ENCODE measurements at places on chromosomes 3 and 15.

GRCh38 chr3:45258317-45258716 lies 32.2 kb upstream of the TMEM158 start:
- no peak for DNase-seq

GRCh38 chr3:139263798-139264197 lies 80.0 kb upstream of the MRPS22 start:
- no peak for DNase-seq

- DNase-seq, result no peak
Observed at GRCh38 chr3:152719264-152719663, 115.7 kb upstream of the P2RY1 start.

DNA sequence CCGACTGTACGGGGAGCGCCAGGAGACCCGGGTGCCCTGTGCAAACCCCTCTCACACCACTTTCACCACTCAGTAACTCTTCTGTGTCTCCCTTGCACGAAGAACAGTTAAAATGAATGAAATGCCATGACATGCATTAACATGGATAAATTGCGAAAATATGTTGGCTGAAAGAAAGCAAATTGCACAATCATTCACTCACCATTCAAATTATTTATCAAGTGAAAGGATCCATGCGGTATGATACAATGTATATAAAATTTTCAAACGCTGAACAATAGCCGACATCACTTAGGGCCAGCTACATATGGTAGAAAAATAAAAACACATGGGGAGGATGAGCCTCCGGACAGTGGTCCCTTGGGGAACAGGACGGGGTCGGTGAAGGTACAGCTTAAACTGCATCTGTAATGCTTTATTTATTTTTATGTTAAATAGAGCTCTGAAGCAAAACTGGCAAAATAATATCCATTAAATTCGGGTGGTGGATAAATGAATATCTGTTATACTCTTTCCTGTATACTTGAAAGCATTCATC lies 45.9 kb downstream of the SLC12A8 start:
- no peak for DNase-seq

- DNase-seq, result no peak
Observed at GRCh38 chr3:184579513-184579912, 17.9 kb downstream of the EPHB3 start.

DNA sequence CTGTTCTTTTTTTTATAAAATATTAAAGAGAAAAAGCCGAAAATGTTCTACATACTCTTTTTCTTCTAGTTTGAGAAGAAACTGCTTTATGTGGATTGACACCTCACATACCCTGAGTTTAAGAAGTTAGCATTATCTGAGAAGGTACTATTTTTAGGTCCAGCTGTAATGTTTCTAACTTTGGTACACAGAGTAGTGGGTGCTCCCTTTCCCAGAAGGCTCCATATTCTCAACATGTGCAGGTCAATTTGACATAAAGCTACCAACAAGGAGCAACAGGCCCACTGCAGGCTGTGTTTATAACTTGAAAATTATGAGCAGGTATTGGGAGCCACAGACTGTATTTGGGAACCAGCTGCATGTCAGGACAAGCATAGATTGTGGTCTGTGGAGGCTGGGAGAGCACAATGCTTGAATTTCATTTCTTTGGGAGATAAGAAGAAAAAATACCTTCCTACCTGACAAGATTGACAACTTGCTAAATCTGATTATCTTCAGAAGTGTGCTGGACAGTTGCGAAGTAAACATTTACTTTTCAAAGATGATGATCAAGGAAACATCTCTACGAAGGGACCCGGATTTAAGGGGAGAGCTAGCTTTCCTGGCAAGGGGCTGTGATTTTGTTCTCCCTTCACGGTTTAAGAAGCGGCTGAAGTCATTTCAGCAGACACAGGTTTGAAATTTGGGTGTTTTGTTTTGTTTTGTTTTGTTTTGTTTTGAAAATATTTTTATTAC lies 57.2 kb downstream of the PPP2R3A start:
- DNase-seq, result no peak

- no peak for DNase-seq
Observed at GRCh38 chr15:40067921-40068624, 29.1 kb upstream of the SRP14 start.

DNA sequence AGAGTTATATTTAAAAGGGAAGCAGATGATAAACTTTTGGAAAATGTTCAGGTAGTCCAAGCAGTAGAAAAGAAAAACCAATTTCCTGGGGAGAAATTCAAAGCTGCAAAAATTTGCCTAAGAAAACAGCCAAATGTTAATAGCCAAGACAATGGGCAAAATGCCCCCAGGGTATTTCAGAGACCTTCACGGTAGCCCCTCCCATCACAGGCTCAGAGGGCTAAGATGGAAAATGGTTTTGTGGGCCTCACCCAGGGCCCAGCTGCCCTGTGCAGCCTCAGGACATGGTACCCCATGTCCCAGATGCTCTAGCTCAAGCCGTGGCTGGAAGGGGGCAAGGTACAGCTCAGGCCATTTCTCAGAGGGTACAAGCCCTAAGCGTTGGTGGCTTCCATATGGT lies 391.0 kb downstream of the ZIC4 start:
- no peak for DNase-seq

DNA sequence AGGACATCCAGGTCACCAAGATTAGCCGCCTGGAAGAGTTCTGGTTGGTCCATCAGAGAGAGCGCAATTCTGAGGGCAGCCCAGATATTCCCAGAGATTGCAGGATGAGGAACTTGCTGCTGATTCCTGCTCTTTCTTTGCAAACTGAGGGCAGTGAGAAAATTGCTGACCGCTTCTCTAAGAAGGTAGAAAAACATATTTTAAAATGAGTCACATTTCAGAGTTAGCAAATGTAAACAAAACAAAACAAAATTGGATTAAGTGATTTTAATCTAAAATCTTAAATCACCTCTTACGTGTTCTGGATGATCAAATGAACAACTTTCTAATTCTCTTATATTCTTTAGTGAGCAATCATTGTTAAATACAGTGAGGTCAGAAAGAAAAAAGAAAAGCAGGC lies 149.0 kb downstream of the USP13 start:
- DNase-seq, result no peak

DNA sequence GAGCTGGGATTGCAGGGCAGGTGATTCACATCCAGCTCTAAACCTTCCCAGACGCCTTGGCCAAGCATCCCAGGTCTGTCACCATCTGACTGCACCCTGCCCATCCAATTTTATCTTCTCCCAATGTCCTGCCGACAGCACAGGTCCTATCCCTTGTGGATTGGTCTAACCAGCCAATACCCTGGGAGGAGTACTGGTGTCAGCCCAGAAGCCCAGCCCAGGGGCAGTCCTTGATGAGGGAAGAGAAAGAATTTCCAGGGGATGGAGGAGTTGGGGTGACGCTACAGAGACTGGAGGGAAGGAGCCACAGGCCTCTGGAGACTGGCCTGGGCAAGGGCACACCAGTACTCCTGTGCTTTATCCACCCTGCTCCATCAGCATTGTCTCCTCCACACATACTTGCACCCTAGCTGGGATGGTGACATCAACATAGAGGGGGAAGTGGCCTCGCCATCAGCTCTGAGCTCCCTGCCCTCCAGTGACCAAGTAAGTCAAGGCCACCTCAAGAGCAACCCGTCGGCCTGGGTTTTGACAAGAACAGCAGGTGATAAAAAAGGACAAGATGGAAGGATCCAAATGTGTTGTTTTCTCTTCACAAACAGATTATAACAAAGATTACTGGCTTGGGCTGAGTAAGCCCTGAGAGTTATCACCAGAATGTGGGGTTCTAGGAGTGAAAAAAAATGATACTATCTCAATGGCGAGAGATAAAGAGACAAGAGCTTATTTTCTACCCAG lies 114.6 kb downstream of the AQP9 start:
- DNase-seq, result no peak

DNA sequence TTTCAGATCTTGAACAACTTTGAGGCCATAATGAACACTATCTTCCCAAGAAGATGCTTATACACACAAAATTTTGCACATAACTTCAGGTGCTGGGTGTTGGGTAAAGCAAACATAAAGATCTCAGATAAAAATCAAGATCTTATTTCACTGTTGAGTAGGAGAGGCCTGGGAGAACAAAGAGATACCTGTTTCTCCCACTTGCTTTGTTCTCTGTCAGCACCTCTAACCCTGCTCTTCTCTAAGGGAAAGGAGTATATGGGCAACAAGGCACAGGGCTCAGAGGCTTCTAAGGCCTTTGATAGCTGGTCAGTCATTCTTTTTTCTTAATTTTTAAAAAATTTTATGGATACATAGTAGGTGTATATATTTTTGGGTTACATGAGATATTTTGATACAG lies 3.6 kb upstream of the GK5 start:
- no peak for DNase-seq

DNA sequence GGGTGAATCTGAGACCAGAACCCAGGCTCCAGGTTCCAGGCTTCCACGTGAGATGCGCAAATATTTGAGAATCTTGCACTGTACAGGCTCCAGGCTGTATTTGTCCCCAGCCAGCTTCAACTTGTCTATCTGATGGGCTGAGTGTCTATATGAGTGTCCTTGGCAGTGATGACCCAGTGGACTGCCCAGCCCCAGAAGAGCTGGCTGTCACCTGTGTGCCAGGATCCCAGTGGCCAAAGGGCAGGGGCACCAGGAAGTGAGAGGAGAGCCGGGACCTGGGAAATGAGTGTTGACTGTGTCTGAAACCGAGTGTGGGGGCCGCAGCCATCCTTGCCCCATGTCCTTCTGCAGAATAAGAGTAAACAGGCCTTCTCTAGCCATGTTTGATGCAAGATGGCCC lies 10.4 kb downstream of the FAH start:
- DNase-seq, result no peak

GRCh38 chr3:149830902-149831301 lies 17.9 kb downstream of the RNF13 start:
- no peak for DNase-seq

- no peak for DNase-seq
Observed at GRCh38 chr15:67652586-67652985, 110.1 kb downstream of the MAP2K5 start.

DNA sequence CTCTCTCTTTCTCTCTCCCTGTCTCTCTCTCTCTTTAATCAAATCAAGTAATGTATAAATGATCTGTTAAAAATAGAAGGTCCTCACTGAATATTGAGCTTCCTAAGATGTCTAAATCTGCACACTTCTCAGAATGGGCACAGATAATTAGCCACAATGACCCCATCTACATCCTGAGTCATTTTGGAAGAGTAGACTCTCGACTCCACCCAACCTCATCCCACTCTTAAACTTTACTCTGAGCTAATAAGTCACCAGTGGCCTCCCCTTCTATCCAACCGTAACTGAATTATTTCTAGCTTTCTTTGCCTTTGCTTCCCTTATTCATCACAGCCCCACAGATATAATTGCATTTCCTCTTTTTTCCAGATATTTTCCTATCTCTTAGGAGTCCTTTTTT lies 326.5 kb upstream of the ZNF717 start:
- no peak for DNase-seq

GRCh38 chr3:10017636-10018292 lies 8.5 kb upstream of the FANCD2 start:
- no peak for DNase-seq

DNA sequence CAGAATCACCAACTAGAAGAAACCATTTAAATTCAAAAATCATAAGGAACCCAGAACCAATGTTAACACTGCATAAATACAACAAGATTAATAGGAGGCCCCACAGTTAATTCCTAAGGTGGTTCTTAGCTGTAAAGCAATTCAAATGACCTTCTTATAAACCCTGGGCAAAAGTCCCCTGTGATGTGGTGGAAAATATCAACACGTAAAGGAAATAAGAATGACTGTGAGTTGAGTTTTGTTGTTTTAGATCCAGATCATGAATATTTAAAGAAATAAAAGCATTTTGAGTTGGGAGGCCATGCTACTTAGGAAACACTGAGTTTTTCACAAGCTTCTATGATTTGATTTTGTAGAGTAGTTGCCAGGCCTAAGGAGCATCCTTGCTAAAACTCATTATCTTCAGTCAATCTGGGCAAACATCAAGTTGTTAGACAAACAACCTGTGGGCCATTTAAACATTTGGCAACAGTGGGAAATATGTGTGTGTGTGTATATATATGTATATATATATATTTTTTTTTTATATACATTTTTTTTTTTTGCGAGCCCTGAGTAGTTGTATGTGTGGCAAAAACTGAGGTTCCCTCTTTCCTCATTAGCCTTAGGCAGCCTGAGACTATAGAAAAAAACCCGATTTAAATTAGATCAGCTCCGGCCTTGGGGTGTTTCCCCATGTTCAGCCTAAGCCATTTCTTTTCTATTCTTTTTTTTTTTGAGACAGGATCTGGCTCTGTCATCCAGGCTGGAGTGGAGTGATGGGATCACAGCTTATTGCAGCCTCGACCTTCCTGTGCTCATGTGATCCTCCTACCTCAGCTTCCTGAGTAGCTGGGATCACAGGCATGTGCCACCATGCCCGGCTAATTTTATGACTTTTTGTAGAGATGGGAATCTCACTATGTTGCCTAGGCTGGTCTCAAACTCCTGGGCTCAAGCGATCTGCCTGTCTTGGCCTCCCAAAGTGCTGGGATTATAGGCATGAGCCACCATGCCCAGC lies 8.0 kb upstream of the PXK start:
- DNase-seq, result no peak

- no peak for DNase-seq
Observed at GRCh38 chr3:40417845-40418543, 31.0 kb downstream of the ENTPD3 start.

DNA sequence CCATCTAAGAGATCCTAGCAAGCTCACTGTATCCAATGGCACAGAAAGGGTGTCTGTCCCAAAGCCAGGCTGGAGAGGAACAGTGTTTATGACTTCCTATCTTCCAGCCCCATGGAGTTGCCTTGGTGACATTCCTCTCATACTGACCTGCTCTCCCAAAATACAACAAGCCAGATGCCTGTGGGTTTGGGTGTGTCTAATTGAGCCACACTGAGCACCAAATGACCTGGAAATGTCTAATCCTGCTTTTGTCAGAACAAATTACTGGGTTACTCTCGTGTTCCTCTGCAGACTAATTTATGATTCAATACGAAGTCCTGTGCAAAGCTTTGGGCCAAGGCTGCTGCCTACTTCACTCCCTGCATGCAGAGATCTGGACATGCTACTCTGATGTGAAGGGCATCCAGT lies 98.1 kb upstream of the STRIT1 start:
- no peak for DNase-seq

DNA sequence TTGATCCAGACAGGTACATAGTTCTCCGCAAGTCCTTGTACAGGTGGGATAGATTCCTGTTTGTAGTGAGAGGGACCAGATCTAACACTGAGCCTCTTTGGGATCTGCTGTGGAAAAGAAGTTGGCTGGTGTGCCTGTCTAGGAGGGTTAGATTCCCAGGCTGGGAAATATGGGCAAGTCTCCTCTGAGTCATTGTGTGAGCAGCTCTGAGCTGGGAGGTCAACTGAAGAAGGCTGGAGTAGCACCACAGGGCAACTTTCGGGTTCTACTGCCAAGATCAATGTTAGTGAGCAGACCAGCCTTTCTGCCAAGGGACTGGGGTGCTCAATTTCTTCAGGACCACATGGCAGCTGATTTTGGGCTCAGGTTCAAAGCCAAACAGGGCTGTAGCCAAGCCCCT lies 33.4 kb downstream of the CLDN1 start:
- DNase-seq, result no peak

- DNase-seq, result peak; percentile 33
Observed at GRCh38 chr3:129045675-129046036, 14.9 kb upstream of the GP9 start.
